Astrocyte (in vitro differentiated cells and primary cell): ENCODE measurements at places on chromosomes 3 and 15.

DNA sequence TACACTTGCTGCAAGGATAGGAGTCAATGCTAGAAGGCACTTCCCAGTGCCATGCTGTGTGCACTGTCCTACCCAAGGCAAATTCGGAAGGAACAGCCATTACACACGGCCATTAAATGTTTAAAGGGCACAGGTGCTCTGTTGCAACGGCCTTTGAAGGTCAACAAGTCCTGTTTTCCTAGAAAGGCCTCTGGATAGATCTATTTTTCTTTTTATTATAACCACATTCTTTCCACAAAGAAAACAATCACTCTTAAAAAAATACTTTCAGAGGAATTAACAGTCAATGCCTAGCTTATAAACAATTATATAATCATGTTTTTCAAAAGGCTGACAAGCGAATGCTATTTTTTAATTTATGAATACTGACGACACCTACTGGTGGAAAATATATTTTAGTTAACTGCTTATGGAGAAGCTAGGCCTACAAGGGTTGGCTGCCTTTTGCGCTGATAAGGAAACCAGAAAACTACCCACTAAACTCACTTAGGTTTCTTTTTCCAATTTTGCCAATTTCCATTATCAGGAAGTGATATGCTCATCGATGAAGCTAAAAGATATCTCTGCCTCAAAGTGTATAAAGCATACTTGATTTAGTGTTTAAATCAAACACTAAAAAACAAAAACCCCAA, 2.4 kb downstream of the ARHGEF3 start:
- peak; percentile 39 for DNase-seq

DNA sequence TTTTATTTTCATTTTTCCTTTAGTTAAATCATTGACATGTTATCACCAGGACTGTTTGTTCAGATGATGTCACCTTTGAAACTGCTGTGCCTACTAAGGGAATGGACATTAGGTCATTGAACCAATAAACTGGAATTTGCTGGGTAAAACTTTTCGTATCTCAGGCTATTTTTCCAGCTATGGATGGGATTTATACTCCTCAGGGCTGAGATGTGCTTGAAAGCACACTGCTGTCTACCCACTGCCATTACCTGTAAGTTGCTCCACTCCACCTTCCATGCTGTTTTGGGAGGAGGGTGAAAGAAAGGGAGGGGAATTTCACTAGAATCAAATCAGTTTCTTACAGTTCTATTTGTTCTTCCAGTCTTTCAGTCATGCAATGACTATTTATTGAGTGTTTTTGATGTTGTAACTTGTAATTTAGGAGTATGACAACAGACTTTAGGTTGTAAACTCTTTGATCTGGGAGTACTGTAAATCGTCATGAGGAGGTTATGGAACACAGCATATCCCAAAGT, 11.3 kb downstream of the EHD4 start:
- DNase-seq: no peak

GRCh38 chr3:182435860-182436259, 357.4 kb upstream of the ATP11B start:
- no peak for DNase-seq

DNA sequence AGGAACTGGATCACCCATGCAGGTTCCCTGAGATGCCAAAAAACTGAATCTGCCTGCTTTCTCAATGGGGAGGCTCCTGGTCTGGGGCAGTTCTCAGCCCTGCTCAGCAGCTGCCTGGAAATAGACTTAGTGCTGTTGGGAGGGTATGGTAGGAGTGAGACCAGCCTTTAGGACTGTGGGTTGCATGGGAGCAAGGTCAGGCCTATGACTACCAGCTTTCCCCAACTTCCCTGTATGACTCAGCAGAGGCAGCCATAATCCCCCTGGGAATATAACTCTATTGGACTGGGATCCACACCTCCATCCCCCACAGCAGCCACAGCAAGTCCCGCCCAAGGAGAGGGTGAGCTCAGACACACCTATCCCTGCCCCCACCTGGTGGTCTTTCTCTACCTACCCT, 87.0 kb downstream of the CFAP44 start:
- DNase-seq: no peak

DNA sequence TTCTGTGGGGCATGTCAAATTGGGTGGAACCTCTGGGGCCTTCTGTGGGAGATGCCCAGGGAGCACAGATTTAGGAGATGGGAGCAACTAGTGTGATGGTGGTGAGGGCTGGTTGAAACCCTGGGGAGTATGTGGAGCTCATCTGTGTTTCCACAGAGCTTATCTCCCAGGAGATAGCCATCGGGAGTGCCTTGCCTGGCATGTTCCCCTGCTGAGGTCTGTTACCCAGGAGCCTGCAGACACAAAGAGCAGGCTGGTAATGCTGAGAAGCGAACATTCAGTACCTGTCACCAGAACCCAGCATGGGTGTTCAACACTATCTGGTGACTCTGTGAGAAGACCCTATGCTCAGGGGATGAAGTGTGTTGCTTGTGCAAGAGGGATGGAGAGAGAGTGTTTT, 85.0 kb downstream of the CLSTN2 start:
- DNase-seq: no peak

DNA sequence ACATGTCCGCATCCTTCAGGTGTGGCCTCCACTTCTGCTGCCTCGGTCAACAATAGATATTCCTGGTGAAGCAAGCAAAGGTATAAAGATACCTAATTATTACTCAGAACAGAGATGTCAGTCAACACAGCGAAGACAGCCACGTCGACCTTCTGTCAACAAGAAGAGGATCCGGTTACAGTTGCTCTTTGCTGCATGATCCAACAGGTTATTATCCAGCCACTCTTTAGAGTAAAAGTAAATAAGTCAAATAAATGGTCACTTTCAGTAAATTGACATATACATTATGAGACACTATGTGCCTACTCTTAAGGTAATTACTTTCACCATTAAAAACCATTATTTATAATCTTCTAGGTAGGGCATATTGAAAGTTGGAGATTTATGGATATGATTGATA, 356.8 kb upstream of the ATP11B start:
- no peak for DNase-seq

- peak; percentile 80 for DNase-seq
Observed at GRCh38 chr3:24196526-24196925, 251.4 kb downstream of the NR1D2 start.
